ENCODE measurements at places on chromosomes 4 and X. TPM values are rescaled to one million over a fixed set of nuclear protein-coding genes. Genes with fewer than 3 reads are reported as not detected.

DNA sequence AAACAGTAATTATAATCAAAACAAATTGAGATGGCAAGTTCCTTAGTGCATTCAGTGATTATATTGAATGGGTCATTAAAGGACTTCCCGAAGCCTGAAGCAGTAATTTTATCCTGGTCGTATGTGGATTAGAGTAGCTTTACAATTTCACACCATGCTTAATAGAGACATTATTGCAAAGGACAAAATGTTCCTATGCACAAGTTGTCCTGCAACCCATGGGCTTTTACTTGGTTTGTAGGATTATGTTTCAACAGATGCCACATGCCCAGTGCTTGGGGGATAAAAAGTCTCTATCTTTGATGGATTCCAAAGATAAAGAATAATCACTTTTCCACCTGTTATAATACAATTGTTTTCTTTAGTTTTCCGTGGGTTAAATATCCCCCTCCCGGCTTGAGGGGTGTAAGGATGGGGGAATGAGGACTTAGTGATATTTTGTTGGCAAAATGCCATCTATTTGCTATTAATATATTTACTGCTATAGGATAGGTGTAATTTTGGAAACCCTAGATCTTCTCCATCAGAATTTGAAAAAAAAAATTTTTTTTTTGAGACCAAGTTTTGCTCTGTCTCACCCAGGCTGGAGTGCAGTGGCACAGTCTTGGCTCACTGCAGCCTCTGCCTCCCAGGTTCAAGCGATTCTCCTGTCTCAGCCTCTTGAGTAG is 156.5 kb upstream of the ETNPPL start:
- no peak for ATAC-seq

DNA sequence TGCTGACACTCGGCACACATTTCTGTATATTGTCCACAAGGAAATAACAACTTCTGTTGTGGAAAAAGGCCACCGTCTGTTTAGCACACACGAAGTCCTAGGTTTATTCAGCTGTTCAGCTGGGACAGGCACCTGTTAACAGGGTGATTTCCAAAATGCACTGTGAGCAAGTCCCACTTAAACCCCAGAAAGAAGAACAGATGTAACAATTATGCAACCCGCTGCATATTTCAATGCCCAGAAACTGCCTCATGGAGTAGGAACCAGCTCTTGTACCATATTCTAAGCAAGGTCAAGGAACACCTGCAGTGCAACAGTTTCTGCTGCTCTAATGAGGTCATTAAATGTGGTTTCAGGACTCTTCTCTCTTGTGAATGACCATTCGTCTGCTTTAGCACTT is 77.1 kb downstream of the GEMIN8 start:
- ATAC-seq: no peak

GRCh38 chrX:118519411-118520215 is 24.0 kb downstream of the DOCK11 start:
- peak; percentile 30 for ATAC-seq

DNA sequence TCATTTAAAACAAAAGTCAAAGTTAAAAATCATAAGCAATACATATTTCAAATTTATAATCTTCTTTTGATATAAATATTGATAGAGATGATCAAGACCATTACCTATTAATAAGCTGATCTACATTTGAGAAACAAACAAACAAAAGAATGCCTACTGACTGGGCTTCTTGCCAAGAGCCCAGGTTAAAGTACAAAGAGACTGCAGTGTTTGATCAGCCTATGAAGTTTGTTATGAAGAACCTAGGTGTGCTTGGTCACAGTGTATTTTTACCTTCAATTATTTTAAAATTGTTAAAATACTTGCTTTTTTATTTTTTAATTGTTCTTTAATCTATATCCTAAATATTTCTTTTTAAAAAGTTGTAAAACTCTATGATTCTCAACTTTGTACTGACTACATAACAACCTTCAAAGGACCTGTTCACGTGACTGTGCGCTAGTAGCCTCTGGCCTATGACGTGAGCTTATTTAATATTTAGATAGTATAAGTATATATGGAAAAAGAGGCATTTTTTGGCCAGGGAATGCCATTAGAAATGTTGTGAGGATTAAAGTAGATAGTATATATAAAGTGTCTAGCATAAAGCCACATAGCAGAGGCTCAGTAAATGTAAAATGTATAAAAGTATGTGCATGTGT is 11.4 kb upstream of the SLC39A8 start:
- no peak for ATAC-seq

- ATAC-seq: no peak
Observed at GRCh38 chrX:106249706-106250379, 81.7 kb downstream of the PWWP3B start.

GRCh38 chr4:148239494-148239985 is 202.7 kb downstream of the NR3C2 start:
- ATAC-seq: no peak

Gene PITX2
- total RNA-seq: 31.3 TPM

Gene CCKAR
- total RNA-seq: not detected

Gene FAM149A
- total RNA-seq: 39.8 TPM

Gene FANCB
- total RNA-seq: 0.78 TPM

Data from gastroesophageal sphincter (tissue), 4 donors.